ENCODE measurements at places on chromosomes 1 and 21.

- no peak for DNase-seq
Observed at GRCh38 chr1:201318504-201319340, 35.4 kb downstream of the PKP1 start.

DNA sequence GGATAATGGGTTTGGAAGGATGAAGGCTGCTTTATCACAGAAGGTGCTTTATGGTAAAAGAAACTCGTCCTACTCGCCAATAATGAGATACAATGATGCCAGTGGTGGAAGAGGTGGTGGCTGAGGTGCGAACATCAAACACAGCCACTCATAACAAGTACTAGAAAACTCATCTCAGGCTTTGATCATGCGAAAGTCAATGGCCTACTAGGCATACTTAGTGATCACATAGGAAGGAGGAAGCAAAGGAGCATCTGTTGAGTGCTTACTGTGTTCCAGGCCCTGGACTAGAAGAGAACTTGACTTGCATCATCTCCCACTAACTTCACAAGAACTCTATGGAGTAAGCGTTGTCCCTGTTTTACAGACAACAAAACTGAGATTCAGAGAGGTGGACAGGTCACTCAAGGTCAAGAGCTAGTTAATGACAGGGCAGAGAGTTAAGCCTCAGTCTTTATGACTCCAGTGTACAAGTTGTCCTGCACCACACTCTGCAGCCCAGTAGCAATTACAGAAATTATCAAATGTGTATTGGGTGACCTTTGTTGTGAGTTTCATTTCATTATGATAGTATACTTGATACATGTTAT, 33.6 kb downstream of the RUNX1 start:
- DNase-seq: no peak

- no peak for DNase-seq
Observed at GRCh38 chr1:87478231-87478630, 149.6 kb downstream of the LMO4 start.

- DNase-seq: no peak
Observed at GRCh38 chr1:87024936-87025540, 110.6 kb downstream of the HS2ST1 start.

DNA sequence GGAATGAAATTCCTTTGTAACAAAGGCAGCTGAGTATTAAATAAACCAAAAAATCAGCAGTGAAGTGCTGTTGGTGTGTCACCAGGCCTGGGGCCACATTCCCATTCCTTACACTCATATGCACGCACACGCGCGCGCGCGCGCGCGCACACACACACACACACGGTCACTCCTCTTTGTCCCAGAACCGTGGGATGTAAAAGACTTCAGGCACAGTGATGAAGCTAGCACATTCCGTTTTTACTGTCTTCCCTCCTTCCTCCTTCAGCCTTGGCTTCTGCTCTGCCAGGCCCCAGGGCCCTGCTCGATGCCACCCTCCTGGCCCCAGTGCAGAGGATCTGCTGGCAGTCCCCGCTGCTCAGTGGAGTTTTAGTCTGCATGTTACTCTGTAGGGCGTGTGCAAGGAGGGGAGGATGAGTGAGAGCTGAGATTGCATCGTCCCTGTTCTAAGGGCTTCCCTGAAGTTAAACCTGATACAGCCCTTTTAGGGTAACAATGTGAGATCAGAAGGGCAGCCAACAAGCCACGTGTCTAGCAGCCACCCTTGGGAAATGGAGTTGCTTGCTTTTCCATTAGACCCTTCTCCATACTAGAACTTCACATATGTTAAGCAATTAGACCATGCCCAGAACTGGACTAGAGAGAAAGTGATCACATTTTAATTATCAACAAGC, 71.7 kb upstream of the WDR26 start:
- no peak for DNase-seq

GRCh38 chr1:43077273-43077672, 94.8 kb downstream of the EBNA1BP2 start:
- DNase-seq: no peak

- DNase-seq: no peak
Observed at GRCh38 chr1:26121854-26122773, 10.5 kb downstream of the PDIK1L start.

GRCh38 chr1:179493323-179493722, 82.4 kb downstream of the NPHS2 start:
- no peak for DNase-seq

DNA sequence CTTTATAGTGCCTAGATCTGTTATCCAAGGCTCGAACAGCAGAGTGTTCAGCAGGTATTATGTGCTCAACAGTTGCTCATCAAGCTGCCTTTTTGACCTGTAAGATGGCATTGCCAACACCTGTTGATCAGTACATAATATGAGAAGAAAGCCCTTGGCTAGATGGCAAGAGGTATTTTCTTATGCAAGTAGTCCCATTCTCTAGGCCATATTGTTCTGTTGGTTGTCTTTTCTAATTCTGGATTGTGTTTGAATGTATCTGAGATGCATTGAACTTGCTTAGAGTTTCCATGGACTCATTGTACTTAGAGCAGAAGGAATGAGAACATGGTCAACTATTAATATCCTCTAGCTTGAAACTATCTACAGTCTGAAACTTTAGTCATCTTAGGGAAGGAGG, 57.4 kb downstream of the LRRC8D start:
- DNase-seq: no peak

All from stimulated activated CD4-positive, alpha-beta T cell treated with anti-CD3 and anti-CD28 coated beads, Interleukin-1b, Interleukin-23, amount 100 ng/mL, for 24 hours (primary cell).